Epithelial cell of umbilical artery (primary cell): ENCODE measurements at places on chromosomes 1 and 21. TPM values are rescaled to one million over a fixed set of nuclear protein-coding genes. Genes with fewer than 3 reads are reported as not detected.

The KRTAP21-2 gene
- total RNA-seq = not detected in 2 replicates

The LMX1A gene
- not detected in 2 replicates for total RNA-seq

The FAM72D gene
- 0.97 and 2.0 TPM in 2 replicates for total RNA-seq

The DNAJC28 gene
- total RNA-seq = 1.3 and 2.6 TPM in 2 replicates

The HSD3B1 gene
- total RNA-seq = not detected in 2 replicates

The MEGF6 gene
- total RNA-seq = 9.9 and 19.8 TPM in 2 replicates

The STIL gene
- total RNA-seq = 6.8 and 11.2 TPM in 2 replicates

The GNG12 gene
- total RNA-seq = 143 and 203 TPM in 2 replicates

The TMPRSS15 gene
- total RNA-seq = not detected in 2 replicates

The MORC3 gene
- total RNA-seq = 27.6 and 36.0 TPM in 2 replicates

The FCER1A gene
- total RNA-seq = not detected in 2 replicates

The PRAMEF25 gene
- total RNA-seq = not detected in 2 replicates

The DMBX1 gene
- total RNA-seq = not detected in 2 replicates

The SYCP1 gene
- total RNA-seq = not detected in 2 replicates

The FLG2 gene
- under 0.01 TPM in 1 of 2 replicates, not detected in the other for total RNA-seq

The KIAA0040 gene
- 9.3 and 21.4 TPM in 2 replicates for total RNA-seq

The GBP5 gene
- total RNA-seq = 0.15 and 0.32 TPM in 2 replicates

The IL20 gene
- not detected in 2 replicates for total RNA-seq

The ACOT11 gene
- 3.6 and 3.9 TPM in 2 replicates for total RNA-seq

The RRP1 gene
- total RNA-seq = 26.3 and 29.0 TPM in 2 replicates

The DHRS3 gene
- total RNA-seq = 25.0 and 33.7 TPM in 2 replicates

The SLC6A9 gene
- 0.32 and 1.8 TPM in 2 replicates for total RNA-seq

The ELF3 gene
- 0.30 and 0.32 TPM in 2 replicates for total RNA-seq

The KLHL21 gene
- total RNA-seq = 16.9 and 19.8 TPM in 2 replicates

The ESRRG gene
- total RNA-seq = not detected in 2 replicates

The C1orf87 gene
- not detected in 2 replicates for total RNA-seq

The VANGL1 gene
- 6.2 and 8.8 TPM in 2 replicates for total RNA-seq

The C21orf58 gene
- 5.5 and 6.4 TPM in 2 replicates for total RNA-seq

The SLC6A17 gene
- under 0.01 TPM in 1 of 2 replicates, not detected in the other for total RNA-seq

The KRTAP11-1 gene
- total RNA-seq = not detected in 2 replicates

The C1orf105 gene
- total RNA-seq = not detected in 2 replicates

The NBPF4 gene
- total RNA-seq = not detected in 2 replicates

The SCP2 gene
- total RNA-seq = 184 and 197 TPM in 2 replicates

The MARK1 gene
- total RNA-seq = 0.97 and 2.0 TPM in 2 replicates

The HPDL gene
- total RNA-seq = 5.2 and 6.1 TPM in 2 replicates

The RNU1-3 gene
- total RNA-seq = under 0.01 and 5,836 TPM in 2 replicates

The CDA gene
- total RNA-seq = 0.61 and 0.65 TPM in 2 replicates

The ZNF648 gene
- not detected in 2 replicates for total RNA-seq

The DISP3 gene
- under 0.01 and 0.30 TPM in 2 replicates for total RNA-seq

The INKA2 gene
- total RNA-seq = 1.9 and 2.4 TPM in 2 replicates

The FAM131C gene
- not detected in 2 replicates for total RNA-seq

The KLF17 gene
- total RNA-seq = not detected in 2 replicates

The OR2T35 gene
- not detected in 2 replicates for total RNA-seq

The CYP4A22 gene
- not detected in 2 replicates for total RNA-seq

The SPATA17 gene
- under 0.01 TPM in 1 of 2 replicates, not detected in the other for total RNA-seq

The LAPTM5 gene
- 4.1 and 9.7 TPM in 2 replicates for total RNA-seq

The ARMH1 gene
- total RNA-seq = 0.46 TPM in 1 of 2 replicates, not detected in the other

The TNFRSF4 gene
- total RNA-seq = 0.61 and 0.65 TPM in 2 replicates
